ENCODE measurements at places on chromosomes 12 and 14.

- DNase-seq: no peak
These were observed 19.7 kb upstream of the NGB start for GRCh38 chr14:77290705-77291104.

DNA sequence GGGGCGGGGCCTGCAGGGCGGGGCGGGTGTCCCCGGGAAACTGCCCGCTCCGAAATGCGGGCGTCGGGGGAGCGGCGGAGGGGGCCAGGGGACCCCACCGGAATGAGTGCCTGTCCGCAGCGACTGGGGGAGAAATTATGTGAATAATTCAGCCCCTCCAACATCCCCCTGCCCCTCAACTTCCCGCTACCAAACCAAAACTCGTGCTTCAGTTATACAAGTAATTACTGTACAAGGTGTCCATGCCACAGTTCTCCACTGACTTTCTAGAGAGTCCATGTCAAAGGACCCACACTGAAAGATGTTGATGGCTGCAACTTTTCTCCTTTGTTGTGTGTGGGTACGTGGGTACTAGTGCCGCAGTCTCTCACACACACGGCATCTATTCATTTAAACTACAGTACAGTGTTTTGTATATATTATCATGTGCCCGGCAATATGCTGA, 414 bp upstream of the CDK17 start:
- DNase-seq: no peak

- DNase-seq: no peak
These were observed 110.1 kb downstream of the EML5 start for GRCh38 chr14:88682495-88683114.

DNA sequence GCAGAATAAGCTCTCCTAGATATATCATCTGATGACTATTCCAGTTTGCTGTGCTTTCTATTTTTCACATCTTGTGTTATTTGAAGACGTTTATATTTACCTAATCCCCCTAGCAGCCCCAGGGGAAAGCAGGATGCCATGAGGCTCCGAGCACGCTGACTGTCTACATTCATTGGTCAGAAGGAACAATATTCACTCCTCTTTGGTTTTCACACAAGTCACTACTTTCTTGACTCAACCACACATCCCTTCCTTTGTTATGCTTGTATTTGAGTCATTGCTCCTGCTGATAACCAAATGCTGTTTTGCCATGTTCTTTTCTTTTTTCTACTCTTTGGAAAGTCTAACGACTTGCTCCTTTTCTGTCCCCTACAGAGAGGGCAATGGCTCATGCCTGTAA, 86.5 kb upstream of the SLC38A2 start:
- no peak for DNase-seq

- DNase-seq: no peak
These were observed 109.6 kb upstream of the LGR5 start for GRCh38 chr12:71329956-71330355.

DNA sequence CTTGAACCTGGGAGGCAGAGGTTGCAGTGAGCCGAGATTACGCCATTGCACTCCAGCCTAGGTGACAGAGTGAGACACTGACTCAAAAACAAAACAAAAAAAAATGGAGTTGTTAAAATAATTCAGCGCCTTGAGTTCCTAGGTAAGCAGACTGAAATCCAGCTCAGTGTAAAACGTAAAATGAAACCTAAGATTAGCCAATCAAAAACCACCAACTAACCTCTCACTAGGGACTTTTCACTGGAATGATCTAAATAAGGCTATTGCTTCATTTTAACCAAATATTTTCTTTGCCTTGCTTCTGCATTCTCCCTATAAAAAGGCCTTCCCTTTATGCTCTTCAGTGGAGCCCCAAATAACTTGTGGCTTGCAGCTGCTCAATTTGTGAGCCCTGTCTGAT, 91.6 kb upstream of the HIF1A start:
- DNase-seq: no peak

- DNase-seq: peak; percentile 23
These were observed 155.1 kb downstream of the KIF21A start for GRCh38 chr12:39287817-39288216.

- DNase-seq: no peak
These were observed 110.0 kb upstream of the ARHGAP5 start for GRCh38 chr14:31966896-31967668.

DNA sequence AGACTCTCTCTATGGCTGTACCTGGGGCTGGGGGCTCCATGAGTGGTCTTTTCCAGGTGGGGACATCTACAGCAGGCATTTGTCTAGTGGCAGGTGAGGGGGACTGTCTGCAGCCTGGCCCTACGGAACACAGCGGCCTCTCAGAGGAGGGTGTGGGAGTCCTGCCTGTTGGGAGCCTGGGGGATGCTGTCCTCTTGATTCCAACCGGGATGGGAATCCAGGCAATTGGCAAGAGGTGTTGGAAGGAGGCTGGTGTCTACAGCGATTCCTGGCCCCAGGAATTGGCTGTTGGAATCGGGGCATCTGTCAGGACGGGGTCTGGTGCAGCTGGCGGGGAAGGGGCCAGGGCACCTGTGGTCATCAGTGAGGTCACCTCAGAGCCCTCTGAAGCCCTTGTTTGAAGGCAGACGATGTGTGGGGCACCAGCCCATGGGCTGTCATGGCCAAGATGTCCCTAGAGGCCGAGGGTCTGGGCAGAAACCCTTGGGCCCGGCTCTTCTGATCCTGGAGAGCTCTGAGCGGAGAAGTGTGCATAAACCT, 386.3 kb downstream of the TMEM121 start:
- DNase-seq: no peak

DNA sequence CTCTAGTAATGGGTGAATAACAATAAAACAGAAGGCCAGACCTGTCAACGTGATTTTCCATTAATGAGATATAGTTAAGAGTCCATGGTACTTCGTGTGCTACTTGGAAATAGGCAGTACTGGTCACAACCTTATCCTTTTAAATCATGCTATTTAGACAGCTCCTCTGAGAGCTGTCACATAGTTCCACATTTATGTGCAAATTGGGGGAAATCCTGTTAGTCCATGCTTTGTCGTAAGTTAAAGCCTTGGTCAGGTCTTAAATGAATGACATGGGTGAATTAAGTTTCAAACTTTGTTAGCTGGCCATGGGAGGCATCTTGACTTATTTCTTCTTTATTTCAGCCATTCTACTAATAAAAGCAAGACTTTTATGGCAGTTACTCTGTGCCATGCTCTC, 11.9 kb upstream of the BHLHE41 start:
- DNase-seq: no peak

GRCh38 chr12:32051511-32052211, 55.0 kb upstream of the BICD1 start:
- peak; percentile 23 for DNase-seq

DNA sequence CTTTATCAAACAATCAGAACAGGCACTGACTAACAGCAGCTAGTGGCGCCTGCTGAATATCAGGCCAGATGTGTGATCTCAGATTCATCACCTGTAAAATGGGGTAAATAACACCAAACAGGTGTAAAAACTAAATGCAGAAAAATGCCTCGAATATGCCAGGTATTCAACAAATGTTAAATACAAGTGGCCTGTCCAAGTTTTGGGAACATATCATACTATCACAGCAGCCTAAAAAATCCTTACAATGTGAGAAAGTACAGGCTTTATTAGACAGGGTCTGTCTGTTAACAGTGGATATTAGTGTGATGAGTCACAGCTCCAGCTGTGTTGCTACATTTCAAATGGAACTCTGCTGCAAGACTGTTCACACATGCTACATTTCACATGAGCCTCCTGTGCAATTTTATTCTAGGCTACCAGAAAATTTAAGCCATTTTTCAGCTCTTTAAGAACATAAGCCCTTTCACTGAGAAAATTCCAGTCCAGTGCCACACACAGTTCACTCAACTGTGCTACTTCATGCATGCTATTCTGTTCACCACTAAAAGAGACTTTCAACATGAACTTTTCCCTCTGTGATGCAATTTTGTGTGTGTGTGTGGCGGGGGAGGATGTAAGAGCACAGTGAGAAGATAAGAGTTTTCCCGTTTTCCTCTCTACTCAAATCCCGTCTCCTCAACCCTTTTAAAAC, 56.7 kb downstream of the MSRB3 start:
- no peak for DNase-seq
